ENCODE measurements at places on chromosomes 16 and 17.

DNA sequence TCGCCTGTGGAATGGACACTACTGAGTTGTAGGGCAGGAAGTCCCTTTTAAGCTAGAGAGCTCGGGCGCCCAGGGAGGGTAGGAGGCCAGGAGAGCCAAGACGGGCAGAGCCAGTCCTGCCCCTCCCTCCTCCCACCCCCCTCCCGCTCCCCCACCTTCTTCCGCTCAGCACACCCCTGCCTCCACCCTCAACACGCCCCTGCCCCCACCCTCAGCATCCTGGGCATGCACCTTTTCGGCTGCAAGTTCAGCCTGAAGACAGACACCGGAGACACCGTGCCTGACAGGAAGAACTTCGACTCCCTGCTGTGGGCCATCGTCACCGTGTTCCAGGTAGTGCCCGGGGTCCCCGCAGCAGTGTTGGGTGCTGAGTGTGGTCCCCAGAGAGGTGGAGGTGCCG, 18.3 kb downstream of the TPSG1 start:
- no peak for DNase-seq

GRCh38 chr17:49508866-49509587, 13.9 kb downstream of the NGFR start:
- no peak for DNase-seq

GRCh38 chr16:82609140-82609539, 17.6 kb upstream of the CDH13 start:
- no peak for DNase-seq

GRCh38 chr16:19710991-19711545, 7.0 kb downstream of the KNOP1 start:
- DNase-seq = no peak

DNA sequence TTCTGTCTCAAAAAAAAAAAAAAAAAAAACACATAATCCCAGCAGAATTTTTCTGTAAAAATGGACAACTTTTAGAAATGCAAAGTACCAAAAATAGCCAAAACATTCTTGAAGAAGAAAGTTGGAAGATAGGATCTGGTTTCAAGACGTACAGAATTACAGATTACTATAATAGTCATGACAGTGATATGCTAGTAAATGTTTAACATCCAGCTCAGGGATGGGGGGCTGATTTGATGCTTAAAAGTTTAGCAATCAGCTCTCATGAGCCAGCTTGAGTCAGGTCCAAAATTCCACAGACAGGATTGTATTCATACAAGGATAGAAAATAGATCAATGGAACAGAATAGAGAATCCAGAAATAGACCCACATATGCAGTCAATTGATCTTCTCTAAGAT, 100.5 kb downstream of the CYB561 start:
- DNase-seq = no peak

DNA sequence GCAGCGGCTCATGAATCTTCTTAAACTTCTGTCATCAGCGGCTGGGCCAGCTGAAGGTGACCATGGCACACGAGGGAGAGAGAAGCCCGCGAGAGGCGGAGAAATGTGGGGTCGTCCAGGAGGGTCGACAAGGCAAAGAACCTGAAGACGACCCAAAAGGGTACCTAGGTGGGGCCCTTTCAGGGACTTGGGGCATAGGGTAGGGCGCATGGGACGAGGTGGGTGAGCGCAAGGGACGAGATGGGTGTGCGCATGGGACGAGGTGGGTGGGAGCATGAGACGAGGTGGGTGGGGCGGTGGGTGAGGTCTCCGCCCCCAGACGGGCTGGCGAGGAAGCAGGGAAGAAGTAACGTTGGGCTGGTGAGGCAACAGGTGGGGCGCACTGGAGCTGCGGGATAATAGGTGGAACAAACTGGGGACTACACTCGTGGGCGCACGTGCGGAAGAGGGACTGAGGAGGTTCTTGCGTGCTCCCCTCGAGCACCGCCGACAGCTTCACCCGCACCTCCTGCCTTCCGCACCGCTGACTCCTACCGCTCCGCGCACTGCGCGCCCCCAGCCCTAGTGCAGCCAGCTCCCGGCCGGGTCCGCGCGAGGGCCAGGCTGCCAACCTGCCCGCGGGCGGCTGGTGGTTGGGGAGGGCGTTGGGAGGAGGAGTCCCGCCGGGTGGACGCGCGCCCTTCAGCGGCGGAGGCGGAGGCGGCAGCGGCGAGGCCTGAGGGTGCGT, 23.2 kb upstream of the CRYM start:
- DNase-seq = peak; percentile 43

DNA sequence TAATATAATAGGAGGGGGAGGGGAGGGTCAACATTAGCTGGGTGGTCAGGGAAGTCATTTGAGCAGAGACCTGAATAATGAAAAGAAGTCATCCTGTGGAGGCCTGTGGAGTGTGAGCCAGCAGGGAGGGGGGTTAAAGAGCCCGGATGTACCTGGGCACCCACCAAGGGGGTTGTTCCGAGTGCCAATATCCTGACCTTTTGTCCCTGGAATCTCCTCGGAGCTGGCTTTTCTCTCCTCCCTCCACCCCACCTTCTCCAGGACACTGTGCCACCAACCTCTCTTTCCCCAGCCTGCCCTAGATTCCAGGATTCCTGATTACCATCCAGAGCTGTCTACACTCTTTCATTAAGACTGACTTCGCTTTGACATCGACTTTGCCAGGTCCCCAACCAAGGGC, 6.2 kb downstream of the SHBG start:
- DNase-seq = no peak

Data from brain microvascular endothelial cell (primary cell).